ENCODE measurements at places on chromosomes 1 and 21.
A peak's percentile ranks its signal among the peaks of the same experiment; 100 is the strongest.

DNA sequence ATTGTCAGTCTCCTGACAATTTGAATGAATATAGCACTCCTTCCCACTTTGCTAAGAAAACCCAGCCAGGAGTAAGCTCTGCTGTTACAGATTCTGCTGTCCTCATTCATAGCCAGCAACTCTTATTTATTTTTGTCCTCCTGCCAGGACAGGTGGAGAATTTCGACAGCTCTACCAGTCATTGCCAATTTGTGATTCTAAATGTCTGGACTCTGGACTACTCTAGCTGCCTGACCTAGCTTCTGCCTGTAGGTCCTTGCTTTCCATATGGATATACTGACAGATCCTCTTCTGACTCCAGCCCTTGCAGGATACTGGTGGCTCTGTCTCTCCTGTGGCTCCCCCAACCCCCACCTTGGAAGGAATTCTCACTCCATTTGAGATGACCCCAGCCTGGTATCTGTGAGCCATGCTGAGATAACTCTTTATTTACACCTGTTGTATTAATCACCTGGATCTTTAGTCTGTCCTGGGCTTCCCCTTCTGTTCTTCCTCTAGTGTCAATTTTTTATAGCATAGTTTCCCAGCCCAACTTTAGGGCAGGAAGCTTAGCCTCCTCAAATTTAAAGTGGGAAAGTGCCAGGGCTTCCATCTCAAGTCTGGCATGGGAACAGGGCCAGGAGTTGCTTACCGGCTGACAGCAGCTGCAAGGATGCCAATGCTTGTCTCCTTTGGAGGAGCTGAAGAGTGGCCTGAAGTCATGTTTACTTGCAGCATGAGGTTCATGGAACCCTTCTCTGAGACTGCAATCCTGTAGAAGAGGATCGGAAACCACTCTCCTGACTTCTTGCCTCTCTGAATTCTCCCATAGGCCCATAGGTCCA is 6.7 kb downstream of the PM20D1 start:
- DNase-seq, result no peak

- DNase-seq, result no peak
Observed at GRCh38 chr1:22472596-22472995, 20.9 kb downstream of the ZBTB40 start.

- DNase-seq, result no peak
Observed at GRCh38 chr1:30905916-30906620, 2.5 kb downstream of the SDC3 start.

DNA sequence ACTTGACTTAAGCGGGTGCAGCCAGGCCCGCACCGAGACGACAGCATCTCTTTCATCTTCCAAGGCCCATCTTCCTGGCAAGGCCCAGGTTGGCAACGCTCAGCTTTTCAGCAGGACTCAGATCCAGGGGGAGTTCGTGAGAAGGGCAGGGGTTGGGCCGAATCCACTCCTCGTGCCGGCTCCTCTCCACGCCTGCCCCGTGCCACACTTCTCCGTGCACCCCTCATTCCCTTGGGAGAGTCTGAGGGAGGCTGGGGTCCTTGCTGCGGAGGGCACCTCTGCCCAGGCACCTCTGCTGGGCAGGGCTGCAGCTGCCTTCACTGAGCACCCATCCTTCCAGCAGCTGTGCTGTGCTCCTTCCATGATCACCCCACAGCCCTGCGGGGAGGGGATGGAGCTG is 22.3 kb downstream of the PRDM16 start:
- DNase-seq, result no peak

DNA sequence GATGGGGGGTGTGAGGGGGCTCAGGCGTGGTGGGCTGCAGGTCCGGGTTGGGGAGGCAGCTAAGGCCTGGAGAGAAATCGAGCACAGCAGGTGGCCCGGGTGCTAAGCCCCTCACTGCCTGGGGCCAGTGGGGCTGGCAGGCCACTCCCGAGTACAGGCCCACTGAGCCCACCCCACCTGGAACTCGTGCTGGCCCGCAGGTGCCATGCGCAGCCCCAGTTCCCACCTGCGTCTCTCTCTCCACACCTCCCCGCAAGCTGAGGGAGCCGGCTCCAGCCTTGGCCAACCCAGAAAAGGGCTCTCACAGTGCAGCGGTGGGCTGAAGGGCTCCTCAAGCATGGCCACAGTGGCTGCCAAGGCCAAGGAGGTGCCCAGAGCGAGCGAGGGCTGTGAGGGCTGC is 1047.1 kb upstream of the ADGRL4 start:
- DNase-seq, result no peak

DNA sequence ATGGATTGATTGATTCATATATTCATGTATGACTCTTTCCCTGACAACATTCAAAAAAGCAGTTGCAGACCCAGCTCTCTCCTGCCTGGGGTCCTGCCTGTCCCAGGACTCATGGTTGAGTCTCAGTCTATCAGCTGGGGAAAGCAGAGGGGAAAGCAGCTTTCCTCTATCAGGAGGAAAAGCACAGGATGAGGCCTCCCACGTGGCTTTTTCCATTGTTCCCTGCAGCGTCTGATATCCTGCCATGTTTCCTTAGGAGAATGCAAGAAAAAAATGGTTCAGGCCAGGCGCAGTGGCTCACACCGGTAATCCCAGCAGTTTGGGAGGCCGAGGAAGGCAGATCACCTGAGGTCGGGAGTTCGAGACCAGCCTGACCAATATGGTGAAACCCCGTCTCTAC is 133.0 kb upstream of the VAMP3 start:
- no peak for DNase-seq

DNA sequence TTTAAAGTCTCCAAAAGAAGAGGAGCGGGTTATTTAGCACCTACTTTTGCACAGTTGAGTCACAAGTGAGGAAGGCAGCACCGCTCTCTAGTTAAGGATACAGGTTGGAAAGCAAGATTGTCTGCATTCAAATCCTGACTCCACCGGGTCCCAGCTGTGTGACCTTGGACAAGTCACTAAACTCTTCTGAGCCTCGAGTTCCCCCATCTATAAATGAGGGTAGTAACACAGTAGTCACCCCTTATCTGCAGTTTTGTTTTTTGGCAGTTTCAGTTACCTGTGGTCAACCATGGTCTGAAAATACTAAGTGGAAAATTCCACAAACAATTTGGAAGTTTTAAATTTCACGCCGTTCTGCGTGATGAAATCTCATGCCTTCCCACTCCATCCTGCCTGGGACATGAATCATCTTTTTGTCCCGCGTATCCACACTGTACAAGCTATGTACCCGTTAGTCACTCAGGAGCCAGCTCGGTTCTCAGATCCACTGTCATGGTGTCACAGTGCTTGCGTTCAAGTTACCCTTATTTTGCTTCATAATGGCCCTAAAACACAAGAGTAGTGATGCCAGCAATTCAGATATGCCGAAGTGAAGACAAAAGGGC is 49.4 kb downstream of the CAPZB start:
- no peak for DNase-seq

DNA sequence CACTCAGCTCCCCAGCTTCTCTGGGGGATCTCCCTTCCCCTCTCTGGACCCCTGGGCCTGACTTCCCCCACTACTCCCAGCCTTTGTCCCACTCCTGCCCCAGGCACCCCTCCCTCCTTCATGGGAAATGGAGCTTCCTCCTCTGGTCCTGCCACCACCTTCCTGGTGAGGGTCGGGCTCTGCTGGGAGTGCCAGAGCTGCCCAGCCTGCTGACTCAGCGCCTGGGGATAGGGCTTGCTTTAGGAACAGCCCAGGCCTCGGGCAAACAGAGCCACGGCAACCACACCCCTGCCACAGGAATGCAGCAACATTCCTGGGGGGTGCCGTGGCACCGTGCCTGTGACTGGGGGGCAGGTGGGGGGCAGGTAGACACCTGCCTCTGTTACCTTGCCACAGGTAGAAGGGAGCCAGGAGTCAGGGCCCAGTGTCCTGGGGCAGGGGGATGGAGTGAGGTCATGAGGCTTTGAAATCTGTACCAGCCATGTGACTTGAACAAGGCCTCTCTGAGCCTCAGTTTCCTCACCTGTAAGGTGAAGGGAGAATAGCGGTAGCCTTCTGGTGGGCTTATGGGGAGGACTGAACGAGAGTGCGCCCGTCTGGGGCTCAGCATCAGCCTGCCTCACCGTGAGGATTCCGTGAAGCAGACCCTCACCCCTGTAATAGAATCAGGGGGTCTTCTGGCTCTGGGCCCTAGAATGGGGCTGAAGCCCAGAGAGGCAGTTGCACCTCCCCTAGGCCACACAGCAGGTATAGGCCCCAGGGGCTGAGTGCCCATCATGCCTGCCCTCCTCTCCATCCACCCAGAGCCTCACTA is 17.8 kb upstream of the EPHA2 start:
- DNase-seq, result peak; percentile 97

DNA sequence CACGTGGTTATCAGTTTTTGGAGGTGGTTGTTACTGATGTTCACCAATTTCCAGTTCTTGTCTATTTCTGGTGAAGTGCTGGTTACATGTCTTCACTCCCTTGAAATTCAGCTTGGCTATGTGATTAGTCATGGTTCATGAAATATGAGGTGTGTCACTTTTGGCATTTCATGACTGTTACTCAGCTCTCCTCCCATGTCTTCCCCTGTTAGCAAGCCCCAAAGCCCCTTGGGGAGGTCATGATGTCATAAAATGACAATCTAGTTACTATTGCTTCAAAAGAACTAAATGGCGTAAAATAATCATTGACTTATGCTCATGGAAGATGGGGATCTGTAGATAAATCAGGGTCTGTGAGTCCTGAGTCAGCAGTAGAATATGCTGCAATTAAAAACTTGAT is 425.1 kb downstream of the SETD4 start:
- DNase-seq, result peak; percentile 21

DNA sequence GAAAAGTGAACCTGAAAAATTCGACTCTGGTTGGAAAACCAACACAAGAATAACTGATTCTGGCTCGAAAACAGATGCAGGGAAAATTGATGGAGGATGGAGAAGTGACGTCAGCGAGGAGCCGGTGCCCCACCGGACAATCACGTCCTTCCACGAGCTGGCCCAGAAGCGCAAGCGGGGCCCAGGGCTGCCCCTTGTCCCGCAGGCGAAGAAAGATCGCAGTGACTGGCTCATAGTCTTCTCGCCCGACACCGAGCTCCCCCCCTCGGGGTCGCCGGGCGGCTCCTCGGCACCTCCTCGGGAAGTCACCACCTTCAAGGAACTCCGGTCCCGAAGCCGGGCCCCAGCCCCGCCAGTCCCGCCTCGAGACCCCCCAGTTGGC is 1.9 kb downstream of the RUSC1 start:
- no peak for DNase-seq

DNA sequence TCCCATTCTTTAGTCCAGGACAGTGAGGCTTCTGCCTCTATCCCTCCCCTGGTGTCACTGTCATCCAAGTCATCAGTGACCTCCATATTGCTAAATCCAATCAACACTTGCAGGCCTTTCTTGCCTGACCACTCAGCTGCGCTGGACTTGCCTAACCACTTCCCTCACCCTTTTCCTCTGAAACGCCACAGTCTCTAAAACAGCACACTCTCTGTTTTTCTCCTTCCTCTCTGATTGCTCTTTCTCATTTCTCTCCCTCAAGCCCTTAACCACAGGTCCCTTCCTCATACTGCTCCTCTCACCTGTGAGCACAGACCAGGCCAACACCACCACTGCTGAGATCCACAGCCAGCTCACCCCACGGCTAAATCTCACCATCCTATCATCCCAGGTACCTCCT is 17.5 kb downstream of the TAL1 start:
- DNase-seq, result no peak

GRCh38 chr1:37821481-37821880 is 13.5 kb upstream of the YRDC start:
- no peak for DNase-seq

DNA sequence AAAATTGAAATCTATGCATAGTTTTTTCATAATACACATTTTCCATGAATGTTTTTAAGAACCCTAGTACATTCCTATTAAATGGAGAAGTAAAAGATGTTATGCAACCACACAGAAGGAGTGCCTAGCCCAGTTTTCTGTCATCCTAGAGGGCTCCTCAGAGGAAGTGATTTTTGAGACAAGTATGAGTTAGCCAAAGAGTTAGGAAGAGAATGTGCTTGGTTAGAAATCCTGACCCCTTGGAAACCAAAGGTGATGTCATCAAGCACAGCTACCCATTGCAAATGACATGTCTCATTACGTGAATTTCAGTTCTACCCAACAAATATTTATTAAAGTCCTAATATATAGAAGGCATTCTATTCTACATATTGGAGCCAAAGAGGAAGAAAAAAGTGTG is 88.9 kb upstream of the TNFSF4 start:
- DNase-seq, result no peak

DNA sequence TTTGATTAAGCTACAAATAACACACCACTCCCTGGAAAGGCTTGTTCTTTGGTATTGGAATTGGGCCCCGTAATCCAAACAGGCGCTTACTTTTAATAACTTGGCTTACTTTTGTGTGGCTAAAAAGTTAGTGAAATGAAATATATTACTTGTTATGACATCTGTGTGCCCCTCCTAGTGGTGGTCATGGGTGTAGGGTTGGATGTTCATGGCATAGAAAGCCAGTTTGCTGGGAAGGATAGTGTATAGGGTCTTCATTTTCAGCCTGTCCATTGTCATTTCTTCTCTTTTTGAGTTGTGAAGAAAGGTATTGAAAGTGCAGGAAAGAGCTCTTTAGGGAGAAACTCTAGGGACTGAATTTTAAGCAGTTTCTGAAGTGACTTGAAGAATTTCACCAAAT is 5.9 kb downstream of the CDC14A start:
- no peak for DNase-seq

GRCh38 chr1:207691010-207691409 is 46.1 kb downstream of the CR1L start:
- no peak for DNase-seq

GRCh38 chr1:29298246-29298645 is 61.9 kb downstream of the PTPRU start:
- DNase-seq, result no peak

Data from LoVo (cell line).